ENCODE measurements at places on chromosomes 3 and 15.

DNA sequence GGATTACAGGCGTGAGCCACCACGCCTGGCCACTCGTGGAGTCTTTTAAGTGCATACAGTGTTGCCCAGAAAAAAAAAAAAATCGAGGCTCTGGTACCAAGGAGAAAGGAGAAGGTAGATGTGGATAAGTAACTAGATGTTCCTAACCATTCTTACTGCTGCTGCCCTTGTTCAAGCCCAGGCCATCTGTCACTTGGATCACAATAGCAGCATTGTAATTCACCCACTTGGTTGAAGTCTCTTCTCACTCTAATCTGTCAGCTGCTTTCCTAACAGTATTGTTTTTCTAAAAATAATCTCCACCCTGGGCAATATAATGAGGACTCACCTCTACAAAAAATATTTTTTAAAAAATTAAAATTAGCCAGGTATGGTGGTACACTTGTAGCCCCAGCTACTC lies 58.0 kb upstream of the CRTC3 start:
- no peak for DNase-seq

GRCh38 chr3:139564294-139564861 lies 24.8 kb upstream of the RBP1 start:
- DNase-seq: peak; percentile 23

- no peak for DNase-seq
Measured at GRCh38 chr3:52112056-52112455, 42.2 kb downstream of the POC1A start.

- DNase-seq: no peak
Measured at GRCh38 chr3:42204867-42205599, 61.0 kb downstream of the CCK start.

DNA sequence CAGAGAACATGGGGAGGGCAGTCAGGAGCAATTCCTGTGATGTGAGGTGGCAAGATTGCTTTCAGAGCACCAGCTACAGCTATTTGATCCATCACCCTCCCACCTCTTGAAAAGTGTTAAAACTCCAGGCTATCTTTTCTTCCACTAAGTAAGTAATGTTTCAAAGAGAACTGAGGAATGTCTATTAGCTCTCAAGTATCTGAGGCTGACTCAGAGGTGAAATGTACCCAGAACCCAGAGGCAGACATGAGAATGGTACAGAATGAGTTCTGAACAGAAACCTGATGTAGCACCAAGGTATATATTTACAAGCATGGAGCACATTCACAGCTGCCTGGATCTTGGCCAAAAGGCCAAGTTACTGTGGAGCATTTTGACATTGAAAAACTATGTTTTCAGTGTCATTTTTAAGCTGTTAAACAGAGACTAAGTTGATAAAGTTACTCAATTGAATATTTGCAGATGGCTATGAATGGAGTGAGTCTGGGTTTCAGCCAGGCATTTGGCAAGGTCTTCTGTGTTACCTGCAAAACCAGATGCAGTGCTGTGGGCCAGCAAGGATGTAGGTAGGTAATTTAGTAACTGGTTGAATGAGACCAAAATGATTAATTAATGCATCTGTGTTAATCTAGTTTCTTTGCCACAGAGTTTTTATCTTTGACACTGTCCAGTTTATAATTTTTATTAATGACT lies 227.7 kb upstream of the CD96 start:
- no peak for DNase-seq

- no peak for DNase-seq
Measured at GRCh38 chr3:125148836-125149235, 63.7 kb downstream of the SLC12A8 start.

DNA sequence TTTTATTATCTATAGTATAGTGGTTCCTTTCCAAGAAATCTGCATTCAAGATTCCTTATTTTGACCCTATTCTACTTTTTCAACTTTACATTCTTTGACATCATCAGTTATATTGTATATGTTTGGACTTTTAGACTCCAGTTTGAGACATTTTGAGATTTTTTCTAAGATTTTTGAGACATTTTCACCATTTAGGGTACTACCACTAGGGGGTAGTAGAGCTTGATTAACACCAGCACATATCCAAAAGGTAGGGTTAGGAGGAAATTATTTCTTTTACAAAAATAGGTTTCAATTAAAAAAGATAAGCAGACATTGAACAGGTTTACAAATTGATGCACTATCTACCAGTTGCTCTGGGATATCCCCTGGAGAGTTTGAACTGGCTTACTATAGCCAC lies 262.5 kb downstream of the SCAPER start:
- no peak for DNase-seq

- DNase-seq: no peak
Measured at GRCh38 chr3:141853081-141853601, 23.3 kb upstream of the ATP1B3 start.

DNA sequence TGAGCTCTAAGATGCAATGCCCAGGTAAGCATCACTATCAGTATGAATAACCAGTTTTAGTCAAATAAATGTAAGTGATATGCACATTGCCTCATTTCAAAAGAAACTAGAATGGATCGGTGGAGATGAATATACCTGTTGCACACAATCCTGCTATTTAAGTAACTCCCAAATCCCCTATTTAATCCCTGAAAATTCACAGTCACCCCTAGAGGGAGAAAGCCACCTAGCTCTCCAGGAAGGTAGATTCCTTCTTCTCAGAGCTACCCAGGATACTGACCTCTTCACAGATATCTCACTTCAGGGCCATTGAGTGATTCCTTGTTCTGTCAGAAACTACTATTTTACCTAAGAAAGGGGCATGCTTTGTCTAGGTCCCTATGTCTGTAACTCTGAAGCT lies 11.7 kb downstream of the LSAMP start:
- DNase-seq: no peak

DNA sequence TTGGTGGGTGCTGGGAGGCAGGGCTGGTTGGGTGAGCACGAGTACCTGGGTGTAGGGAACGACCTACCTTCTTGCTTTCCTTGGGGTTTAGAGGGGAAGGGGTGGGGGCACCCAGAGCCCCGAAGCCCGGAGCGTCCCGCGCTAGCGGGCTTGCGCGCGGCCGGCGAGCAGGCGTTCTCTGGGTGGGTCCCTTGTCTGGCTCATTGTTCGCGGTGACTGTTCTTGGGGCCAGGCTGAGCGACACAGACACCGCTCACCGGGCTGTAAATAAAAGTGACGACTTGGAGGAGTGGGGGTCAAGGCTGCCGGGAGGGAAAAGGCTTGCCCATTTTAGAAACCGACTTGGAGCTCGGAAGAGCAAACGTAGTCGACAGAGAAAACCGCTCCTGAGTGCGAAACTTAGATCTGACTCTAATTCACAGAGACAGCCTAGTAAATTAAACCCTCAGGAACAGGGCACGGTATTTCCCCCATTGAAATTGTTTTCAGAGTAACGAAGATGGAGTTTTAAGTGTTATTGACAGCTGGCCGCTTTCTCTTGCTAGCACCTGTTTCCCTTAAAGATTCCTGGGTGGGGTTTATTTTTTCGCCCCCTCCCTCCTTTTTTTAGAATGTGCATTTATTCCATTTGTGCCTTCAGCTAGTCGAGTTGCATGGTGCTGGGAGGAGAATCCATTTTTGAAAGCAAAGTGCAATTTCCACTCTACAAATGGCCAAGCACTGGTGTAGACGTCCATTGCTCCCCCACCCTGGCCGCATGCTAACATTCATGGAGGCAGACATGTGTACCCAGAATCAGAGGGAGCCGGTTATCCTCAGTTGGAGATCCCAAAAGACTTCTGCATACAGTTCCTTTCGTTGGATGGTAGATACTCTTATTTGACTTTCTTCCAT lies 532.1 kb upstream of the SEMA6D start:
- no peak for DNase-seq

- DNase-seq: no peak
Measured at GRCh38 chr15:71187526-71187925, 72.3 kb downstream of the THSD4 start.

DNA sequence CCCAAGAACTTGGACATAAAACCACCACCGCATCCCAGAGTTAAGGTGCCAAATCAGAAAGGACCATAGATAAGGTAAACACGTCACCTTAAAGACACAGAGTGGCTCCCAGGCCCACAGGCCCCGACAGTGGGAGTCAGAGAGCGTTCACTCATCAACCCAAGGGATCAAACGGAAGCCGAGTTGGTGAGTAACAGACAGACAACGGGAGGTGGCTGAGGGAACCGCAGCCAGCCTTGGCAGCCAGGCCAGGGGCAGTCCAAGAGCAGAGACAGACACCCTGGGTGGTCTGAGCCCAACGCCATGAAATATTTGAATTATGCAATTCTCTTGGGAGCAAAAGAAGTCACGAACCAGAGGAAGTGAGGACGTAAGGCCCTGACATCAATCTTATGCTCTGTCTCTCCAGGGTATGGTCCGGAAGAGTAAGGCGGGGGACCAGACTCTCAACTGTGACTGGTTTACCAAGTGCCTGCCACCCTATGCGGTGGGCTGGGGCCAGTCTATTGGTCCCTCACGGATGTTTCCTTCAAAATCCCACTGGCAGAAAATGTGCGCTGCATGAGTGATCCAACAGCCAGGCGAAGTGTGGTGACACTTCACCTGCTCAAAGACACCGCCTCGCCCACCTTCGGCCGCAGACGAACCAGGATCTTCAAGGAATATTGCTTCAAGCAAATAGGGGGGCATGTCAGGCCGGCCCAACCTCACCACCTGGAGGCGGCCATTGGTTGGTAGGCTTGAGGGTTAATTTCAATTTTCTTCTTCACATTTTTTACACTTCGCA lies 34.3 kb downstream of the TMEM44 start:
- DNase-seq: no peak

- no peak for DNase-seq
Measured at GRCh38 chr3:191139736-191140135, 59.3 kb upstream of the OSTN start.

DNA sequence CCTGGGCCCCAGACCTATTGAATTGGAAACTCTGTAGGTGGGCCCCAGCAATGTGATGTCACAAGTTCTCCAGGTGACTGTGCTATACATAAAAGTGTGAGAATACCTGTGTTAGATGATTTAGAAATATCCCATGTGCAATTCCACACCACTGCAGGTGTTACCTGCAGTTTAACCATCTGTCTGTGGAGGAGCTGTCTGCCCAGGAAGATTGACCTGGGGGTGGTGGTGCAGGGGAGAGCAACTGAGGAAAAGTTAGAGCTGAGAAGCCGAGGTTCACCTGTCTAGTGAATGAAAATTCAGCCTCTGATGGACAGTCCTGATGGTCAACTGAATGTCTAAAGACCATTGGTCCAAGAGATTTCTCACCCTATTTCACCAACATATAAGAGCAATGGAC lies 132.2 kb upstream of the SLC24A5 start:
- DNase-seq: no peak

- DNase-seq: no peak
Measured at GRCh38 chr15:39124155-39124552, 456.7 kb upstream of the THBS1 start.

GRCh38 chr3:65899226-65899625 lies 139.5 kb downstream of the MAGI1 start:
- DNase-seq: no peak
